ENCODE measurements at places on chromosomes 13 and 19.

GRCh38 chr13:33236021-33236420 is 49.5 kb downstream of the STARD13 start:
- no peak for DNase-seq

GRCh38 chr19:4326837-4327251 is 11.8 kb downstream of the STAP2 start:
- DNase-seq = no peak

- DNase-seq = no peak
These were observed 87.9 kb downstream of the URI1 start for GRCh38 chr19:30029721-30030510.

DNA sequence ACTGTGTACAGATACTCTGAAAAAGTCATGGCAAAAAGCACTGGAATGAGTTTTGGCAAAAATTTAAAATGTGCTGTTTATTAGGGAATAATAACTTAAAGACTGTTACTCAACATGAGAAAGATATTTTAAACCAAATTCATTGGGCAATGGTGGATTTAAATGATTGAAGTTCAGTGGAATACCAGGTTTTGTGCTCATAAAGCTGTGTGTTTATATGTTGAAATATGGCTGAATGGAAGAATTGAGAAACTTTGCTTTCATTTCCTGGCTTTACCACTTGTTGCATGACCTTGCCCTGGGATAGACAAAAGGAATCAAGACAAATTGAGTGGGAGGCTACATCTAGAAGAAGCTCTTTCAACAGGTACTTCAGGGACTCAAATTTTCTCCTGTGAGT is 246.4 kb downstream of the GPC5 start:
- no peak for DNase-seq

DNA sequence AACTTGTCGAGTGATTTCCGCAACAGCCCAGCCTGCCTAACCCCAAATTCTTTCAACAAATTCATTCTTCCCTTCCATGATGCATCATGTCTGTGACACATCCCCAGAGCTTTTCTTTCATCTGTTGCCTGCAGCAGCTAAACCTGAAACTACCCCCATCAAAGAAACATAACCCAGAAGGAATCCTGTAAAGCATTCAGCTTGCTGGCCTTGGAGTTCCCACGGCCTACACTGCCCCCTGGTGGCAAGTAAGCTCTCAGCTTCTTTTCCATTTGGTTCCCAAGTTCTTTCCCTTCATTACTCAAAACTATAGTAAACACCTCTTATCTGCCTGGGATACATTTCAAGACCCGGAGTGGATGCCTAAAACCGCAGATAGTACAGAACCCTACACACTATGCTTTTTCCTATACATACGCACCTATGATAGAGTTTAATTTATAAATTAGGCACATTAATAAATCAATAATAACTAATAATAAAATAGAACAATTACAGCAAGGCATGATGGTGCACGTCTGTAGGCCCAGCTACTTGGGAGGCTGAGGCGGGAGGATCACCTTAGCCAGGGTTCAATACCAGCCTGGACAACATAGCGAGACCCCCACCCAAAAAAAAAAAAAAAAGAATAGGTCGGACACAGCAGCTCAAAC is 7.4 kb downstream of the ETHE1 start:
- DNase-seq = peak; percentile 43

- no peak for DNase-seq
These were observed 25.2 kb downstream of the IL17D start for GRCh38 chr13:20728579-20729311.

DNA sequence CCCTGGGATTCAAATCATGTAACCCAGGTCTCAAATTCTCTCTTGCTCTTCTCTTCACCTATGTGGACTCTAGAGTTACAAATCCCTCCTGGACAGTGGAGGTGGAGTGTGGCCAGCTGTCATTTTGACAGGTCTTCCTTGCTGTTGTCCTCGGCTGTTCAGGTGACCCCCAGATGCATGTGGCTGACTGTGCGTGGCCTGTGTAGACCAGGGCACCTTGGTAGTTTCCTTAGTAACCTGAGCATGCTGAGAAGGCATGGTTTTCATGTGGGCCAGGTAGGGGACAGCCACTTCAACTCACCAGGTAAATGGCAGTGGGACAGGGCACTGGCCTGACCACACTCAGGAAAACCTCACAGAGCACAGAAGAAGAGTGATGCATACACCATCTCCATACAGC is 155.0 kb upstream of the TSHZ3 start:
- DNase-seq = no peak

- DNase-seq = no peak
These were observed 25.5 kb downstream of the PLA2G4C start for GRCh38 chr19:48085076-48085475.

DNA sequence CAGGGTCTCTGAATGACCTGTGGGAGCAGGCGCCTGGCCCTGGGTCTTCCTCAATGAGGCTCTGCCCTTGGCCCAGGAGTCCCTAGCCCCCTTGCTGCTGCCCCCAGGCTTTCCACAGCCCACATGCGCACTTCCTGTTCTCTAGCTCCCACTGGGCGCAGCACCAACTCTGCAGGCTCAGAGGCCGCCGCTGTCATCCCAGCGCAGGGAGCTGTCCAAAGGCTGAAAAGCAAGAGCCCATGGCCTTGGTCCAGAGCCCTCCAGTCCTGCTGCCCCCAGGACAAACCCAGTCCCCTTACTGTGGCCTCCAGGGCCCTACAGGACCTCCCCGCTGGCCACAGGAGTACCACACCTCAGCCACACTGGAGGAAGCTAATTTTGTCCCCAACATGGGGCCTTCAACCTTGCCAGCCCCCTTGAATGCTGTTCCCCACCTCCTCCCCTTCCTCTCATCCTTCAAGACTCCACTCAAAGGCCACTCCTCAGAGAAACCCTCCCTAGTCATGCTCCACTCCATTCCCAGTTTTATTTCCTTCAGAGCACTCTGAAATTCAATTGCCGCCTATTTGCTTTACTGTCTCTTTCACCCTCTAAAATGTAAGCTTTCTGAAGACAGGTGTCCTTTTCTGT is 8.0 kb upstream of the POU2F2 start:
- no peak for DNase-seq

GRCh38 chr19:28710278-28710677 is 502.7 kb downstream of the UQCRFS1 start:
- DNase-seq = peak; percentile 72

- no peak for DNase-seq
These were observed 141.9 kb downstream of the SUCLA2 start for GRCh38 chr13:47859165-47859564.

- no peak for DNase-seq
These were observed 28.5 kb downstream of the DCLK1 start for GRCh38 chr13:36102721-36103120.

GRCh38 chr19:28319918-28320317 is 893.0 kb downstream of the UQCRFS1 start:
- no peak for DNase-seq

GRCh38 chr13:66689037-66689619 is 541.0 kb downstream of the PCDH9 start:
- no peak for DNase-seq

DNA sequence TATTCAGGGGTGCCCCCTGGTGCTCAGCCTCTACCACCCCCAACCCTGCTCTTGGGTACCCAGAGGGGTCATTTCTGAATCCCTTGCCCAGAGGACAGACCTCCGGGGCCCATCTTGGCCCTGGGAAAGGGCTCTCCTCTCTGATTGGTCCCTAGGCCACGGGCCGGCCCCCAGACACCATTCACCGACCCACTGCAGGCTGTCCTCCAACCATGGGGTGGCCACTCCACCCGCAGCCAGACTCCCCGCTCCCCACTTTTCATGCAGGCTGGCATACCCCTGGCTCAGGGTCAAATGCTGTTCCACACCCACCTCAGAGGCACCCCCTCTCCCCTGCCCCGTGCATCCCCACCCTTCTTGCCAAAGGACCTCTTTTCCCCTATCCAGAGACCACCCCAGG is 14.8 kb downstream of the SMIM24 start:
- DNase-seq = no peak

DNA sequence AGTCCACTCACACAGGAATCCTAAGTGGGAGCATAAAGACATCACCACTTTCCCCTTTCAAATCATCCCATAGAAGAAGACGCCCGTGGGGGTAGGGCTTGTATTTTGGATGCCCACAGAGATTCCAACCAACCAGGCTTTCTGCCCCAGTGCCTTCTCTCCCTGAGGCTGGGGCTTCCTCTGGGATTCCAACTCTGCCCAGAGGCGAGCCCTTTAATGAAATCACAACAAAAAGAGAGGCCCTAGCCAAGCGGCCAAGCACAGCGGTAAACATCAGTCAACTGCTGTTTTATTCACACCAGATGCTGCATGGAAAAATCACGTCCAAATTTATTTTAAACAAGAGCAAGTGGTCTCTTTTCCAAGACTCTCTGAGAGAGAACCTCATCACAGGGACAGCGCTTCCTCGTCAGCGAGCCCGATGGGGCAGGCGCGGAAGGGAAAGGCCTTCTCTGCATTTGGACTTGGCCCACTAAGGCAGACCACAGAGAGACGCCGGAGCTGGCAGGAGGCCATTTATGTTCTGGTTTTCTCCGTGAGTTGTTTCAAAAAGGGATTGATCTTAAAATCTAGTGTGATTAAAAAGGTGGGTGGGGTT is 31.5 kb downstream of the ADPRHL1 start:
- DNase-seq = no peak

GRCh38 chr19:51144482-51145045 is 2.5 kb downstream of the SIGLEC7 start:
- DNase-seq = no peak

DNA sequence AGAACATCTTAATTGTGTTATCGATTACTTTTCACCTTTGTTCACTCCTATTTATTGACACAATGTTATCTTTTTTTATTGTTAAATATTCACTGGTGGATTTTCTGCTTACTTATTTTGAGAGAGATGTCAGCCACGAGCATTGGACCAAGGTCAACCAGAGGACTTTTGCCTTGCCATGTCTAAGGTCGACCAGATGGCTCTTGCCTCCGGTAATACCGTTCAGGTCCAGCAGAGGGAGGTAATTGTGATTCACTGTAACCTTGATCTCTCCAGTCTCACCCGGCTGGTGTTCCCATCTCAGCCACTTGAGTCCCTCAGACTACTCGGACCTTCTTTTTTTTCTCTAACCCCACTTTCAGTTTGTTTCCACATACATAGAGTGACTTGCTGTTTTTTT is 1438.1 kb downstream of the UQCRFS1 start:
- no peak for DNase-seq

DNA sequence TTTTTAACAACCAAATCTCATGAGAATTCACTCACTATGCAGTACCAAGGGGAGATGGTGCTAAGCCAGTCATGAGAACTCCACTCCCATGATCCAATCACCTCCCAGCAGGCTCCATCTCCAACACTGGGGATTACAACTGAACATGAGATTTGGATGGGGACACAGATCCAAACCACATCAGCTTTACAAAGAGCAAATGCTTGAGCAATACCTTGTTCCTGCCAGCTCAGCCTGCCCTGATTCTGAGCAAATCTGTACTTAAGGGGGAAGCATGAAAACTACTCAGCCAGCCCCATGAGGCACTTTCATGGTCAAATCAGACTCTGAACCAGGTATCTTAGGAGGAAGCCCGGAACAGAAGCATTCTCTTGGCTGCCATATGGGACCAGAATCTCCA is 259.9 kb downstream of the TBC1D4 start:
- no peak for DNase-seq

DNA sequence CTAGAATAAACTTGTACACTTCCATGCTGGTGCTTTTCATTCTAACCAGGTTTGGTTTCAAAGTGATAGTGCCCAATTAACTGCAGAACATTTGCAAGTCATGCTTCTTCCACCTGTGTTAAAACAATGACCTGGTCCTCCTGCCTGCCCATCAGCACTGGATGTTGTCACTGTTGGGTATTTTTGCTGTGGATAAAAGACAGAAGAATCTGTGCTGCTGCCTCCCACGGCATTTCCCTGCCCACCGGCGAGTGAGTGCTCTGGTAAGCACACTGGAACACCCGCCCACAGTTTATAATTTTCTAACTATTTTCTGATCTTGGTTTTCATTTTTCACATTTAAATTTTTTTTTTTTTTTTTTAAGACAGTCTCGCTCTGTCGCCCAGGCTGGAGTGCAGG is 2.3 kb upstream of the AKAP8 start:
- no peak for DNase-seq

DNA sequence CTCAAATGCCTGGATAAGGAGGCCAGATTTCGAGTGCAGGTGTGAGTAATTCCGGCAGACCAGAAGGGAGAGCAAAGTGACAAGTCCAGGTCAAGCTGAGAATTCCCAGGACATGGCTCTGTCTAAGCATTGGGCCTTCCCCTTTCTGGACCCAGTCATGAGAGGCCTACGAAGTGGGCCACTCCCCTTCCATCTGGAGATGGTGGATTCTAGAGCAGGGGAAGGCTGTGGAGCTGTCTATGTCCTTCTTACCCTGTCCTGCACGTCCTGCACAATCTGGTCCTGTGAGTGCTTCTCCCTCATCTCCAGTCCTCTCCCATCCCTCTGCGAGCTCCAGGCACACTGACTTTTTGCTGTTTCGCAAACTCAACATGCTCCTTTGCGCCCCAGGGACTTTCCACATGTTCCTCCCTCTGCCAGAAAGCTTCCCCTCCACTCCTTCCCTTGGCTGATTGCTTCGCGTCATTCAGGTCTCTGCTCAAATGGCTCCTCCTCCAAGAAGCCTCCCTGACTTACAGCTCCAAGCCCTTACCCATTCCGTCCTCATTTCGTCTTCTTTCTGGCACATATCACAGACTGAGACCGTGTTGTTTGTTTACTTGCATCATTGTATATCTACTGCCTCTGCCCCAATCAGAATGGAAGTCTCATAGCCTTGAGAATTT is 193.2 kb downstream of the URI1 start:
- DNase-seq = no peak

GRCh38 chr13:65508745-65509144 is 1721.4 kb downstream of the PCDH9 start:
- no peak for DNase-seq

DNA sequence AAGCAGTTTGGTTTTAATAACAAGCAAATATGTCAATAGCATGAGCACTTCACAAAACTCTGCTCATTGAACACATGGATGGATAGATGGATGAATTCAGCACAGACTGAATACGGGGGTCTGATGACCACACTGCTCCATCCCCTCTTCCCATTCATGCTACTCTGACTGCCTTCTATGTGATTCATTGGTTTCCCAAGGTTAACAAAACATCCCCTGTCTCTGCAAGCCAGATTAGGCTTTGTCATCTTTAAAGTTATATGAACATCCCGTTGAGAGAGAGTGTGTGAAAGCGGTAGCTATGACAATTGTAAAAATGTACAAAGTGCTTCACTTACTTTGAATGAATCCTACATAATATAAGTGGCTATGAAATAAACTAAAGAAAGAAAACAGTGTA is 252.5 kb downstream of the OXGR1 start:
- no peak for DNase-seq

Measured in Panc1 (cell line).